Retinal pigment epithelial cell (primary cell): ENCODE measurements at places on chromosomes 2 and 18.

DNA sequence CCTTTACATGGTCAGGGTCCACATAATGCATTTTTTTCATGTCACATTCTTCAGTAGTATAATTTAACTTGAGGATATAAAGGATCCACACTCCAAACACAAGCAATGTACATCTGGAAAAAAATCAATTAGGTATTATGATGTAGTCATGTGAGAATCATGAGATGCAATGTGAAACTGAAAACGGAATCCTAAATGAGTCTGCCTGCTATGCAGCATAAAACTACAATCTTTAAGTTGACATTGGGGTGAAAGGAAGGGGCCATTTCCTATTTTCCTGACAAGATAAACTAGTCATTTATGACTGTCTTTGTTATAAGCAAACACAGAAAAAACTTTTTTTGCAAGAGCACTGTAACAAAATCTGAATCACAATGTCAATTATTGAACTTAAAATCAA is 27.6 kb downstream of the ST3GAL5 start:
- no peak for DNase-seq

GRCh38 chr18:25237571-25238267 is 114.2 kb downstream of the ZNF521 start:
- no peak for DNase-seq

GRCh38 chr18:48676346-48676745 is 137.5 kb downstream of the CTIF start:
- DNase-seq: no peak

- no peak for DNase-seq
Measured at GRCh38 chr2:105793196-105793975, 48.7 kb downstream of the NCK2 start.

DNA sequence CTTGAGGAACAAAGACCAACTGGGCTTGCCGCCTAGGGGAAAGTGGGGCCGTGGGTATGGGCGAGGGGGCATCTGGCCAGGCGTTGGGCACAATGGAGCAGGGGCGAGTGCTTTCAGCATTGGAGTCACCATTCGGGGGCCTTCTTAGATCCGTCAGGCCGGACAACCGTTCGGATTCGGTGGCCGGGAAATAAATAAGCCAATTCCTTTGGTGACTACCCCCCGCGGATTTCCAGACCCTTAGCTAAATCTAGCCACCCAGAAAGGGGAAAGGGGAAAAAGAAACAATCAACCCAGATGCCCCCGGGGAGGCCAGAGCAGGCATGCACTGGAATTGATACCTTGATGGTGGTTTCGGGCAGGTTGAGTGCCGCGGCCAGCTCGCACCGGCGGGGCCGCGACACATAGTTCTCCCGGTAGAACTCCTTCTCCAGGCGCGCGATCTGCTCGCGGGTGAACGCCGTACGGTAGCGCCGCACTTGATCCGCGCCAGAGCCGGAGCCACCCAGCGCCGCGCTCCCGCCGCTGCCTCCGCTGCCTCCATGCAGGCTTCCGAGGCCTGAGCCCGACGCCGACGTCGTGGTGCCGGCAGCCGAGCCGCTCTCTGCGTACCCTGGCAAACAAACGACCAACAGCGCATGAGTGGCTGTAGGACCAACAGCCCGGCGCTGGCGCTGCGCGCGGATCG is 1.8 kb downstream of the EVX2 start:
- DNase-seq: no peak
